ENCODE measurements at places on chromosomes 5 and 9. TPM values are rescaled to one million over a fixed set of nuclear protein-coding genes. Genes with fewer than 3 reads are reported as not detected.

DNA sequence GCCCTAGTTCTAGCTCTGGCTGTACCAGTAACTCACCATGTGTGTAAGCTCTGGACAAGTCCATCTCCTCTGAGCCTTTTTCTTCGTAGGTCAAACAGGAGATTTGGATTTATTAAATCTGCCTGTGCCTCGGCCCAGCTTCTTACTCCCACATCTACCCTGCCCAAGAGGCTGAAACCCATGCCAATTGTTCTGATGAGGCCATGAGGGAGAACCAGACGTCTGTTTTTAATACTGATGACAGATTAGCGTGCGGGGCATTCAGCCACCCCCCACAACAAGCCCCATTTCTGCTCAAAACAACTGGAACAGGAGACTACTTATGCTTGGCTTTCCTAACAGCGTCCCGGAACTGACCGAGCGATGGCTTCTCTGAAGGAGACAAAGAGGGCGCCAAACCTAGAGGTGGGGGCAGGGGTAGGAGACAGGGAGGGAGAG, 81.2 kb upstream of the TRIM32 start:
- DNase-seq = no peak
- peaks cover 7% of the 10 kb centered on the region for H3K36me3 ChIP-seq
- H3K27ac ChIP-seq = no peak overlapping the region
- H3K4me3 ChIP-seq = no peak overlapping the region
- no peaks in the 10 kb centered on the region for H3K4me1 ChIP-seq

- peaks cover 44% of the 10 kb centered on the region for H3K4me1 ChIP-seq
- H3K4me3 ChIP-seq = peak overlapping the region; percentile 6
- peak overlapping the region; percentile 96 for H3K27ac ChIP-seq
- H3K27me3 ChIP-seq = no peaks in the 10 kb centered on the region
These were observed 11.7 kb downstream of the DNAJB5 start for GRCh38 chr9:35001285-35001677.

DNA sequence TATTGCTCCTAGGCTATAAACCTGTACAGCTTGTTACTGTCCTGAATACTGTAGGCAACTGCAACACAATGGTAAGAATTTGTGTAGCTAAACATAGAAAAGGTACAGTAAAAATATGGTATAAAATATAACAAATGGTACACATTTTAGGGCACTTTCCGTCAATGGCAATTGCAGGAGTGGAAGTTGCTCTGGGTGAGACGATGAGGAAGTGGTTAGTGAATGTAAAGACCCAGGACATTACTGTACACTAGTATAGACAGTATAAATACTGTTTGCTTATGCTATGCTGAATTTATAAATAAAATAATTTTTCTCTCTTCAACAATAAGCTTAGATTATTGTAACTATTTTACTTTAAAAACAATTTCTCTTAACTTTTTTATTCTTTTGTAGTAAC, 15.6 kb upstream of the ADRB2 start:
- peaks cover 51% of the 10 kb centered on the region for H3K4me1 ChIP-seq
- H3K36me3 ChIP-seq = no peaks in the 10 kb centered on the region
- no peak for DNase-seq
- H3K27ac ChIP-seq = no peak overlapping the region
- H3K4me3 ChIP-seq = no peak overlapping the region

DNA sequence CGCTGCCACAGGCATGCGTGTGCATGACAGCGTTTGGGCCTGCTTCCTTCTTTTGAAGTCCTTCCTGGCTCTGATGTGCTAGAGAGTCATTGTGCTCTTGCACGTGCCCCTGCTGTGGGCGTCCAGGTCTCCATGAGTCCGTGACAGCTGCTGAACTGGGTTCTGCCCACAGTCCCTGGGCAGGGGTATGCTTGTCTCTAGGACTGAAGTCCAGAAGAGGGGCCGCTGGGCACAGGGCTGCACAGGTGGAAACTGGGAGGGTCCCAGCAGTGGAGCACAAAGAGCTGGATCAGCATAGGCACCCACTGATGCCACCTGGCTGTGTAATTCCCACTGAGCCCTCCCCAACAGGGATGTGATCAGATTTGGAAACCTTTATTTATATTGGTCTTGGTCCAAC, 169.4 kb downstream of the IRX2 start:
- no peak overlapping the region for H3K27ac ChIP-seq
- DNase-seq = no peak
- no peaks in the 10 kb centered on the region for H3K27me3 ChIP-seq
- no peaks in the 10 kb centered on the region for H3K4me1 ChIP-seq
- H3K36me3 ChIP-seq = no peaks in the 10 kb centered on the region

DNA sequence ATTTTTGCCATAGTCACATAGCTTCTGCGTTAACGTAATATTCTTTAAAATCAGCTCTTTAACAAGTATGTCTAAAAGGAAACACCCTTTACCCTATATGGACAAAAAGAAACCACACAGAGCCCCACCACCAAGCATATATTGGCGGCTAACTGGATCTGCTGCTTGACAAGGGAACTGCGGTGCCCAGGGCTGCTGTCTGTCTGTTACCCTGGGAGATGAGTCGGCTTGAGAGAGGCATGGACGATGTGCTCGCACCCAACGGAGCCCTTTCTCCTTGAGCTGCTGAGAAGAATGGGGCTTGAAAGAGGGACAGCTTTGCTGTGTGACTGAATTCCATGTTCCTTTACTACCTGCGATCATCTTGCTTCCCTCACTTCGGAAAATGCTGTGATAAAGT, 158.6 kb upstream of the SHB start:
- no peaks in the 10 kb centered on the region for H3K36me3 ChIP-seq
- peaks cover 17% of the 10 kb centered on the region for H3K4me1 ChIP-seq
- DNase-seq = no peak
- H3K27me3 ChIP-seq = no peaks in the 10 kb centered on the region
- H3K4me3 ChIP-seq = peak overlapping the region; percentile 75

DNA sequence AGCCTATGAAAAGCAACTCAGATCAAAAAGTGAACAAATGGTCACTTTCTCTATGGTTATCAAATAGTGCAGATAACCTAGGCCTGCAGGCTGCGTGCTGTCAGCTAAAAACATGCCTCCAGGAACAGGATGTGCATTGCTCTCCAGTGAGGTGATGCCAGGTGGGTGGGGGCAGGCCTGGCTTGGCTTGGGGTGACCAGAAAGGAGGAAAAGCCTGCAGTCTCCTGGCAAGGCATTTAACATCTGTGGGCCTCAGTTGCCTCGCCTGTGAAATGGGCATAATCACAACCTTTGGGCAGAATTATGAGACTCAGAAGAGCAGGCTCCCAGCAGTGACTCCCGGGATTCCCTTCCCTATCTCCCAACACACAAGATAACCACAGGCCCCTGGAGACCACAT, 135.9 kb downstream of the COL23A1 start:
- no peaks in the 10 kb centered on the region for H3K36me3 ChIP-seq
- H3K27me3 ChIP-seq = peaks cover 4% of the 10 kb centered on the region
- H3K4me3 ChIP-seq = no peak overlapping the region
- no peak for DNase-seq

- peaks cover 7% of the 10 kb centered on the region for H3K27me3 ChIP-seq
- H3K27ac ChIP-seq = no peak overlapping the region
- no peaks in the 10 kb centered on the region for H3K36me3 ChIP-seq
- H3K4me1 ChIP-seq = no peaks in the 10 kb centered on the region
- H3K4me3 ChIP-seq = no peak overlapping the region
- DNase-seq = no peak
These were observed 137.6 kb upstream of the COL5A1 start for GRCh38 chr9:134504106-134504385.

DNA sequence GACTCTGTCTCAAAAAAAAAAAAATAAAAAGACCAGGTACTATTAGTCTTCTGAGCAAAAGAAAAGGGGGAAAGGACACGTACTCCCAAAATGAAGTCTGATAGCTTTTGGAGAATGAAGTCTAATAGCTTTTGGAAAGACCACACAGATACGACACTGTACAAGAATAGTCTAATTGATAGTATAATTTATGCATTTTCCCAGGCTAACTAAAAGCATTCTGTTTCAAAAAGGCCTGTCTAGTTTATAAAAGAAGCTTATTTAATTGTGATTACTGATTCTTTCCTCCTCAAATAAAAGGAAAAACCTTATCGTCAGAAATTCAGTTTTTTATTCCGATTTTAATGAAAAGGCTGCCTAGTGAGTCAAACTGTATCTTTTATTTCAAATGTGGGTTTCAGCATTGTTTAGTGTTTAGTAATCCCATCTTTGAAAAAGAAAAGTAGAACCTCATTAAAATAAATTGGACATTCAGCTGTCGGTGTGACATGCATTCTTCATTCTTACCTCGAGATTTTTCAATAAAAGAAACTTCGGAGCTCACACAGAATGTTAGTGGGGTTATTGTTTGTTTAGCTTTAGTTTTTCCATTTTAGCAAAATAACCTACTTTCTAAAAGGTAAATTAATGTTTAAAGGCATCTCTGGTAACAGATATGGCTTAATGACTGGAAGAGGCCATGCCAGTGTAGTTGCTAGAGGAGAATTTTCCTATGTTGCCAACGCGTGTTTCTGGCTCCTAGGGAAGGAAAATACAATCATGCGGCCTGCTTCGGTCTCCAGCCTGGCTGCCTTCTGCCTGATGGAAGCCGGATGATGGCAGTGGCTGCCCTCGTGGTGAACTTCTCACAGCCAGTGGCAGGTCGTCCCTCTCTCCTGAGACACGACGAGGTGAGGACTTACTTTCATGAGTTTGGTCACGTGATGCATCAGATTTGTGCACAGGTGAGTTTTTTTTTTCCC, 70.0 kb downstream of the NLN start:
- no peak overlapping the region for H3K27ac ChIP-seq
- peaks cover 24% of the 10 kb centered on the region for H3K4me1 ChIP-seq
- DNase-seq = no peak
- H3K27me3 ChIP-seq = no peaks in the 10 kb centered on the region
- H3K4me3 ChIP-seq = no peak overlapping the region

GRCh38 chr9:13651969-13652663, 372.6 kb upstream of the MPDZ start:
- H3K4me1 ChIP-seq = no peaks in the 10 kb centered on the region
- DNase-seq = no peak
- H3K4me3 ChIP-seq = no peak overlapping the region
- H3K27ac ChIP-seq = no peak overlapping the region
- H3K36me3 ChIP-seq = no peaks in the 10 kb centered on the region

DNA sequence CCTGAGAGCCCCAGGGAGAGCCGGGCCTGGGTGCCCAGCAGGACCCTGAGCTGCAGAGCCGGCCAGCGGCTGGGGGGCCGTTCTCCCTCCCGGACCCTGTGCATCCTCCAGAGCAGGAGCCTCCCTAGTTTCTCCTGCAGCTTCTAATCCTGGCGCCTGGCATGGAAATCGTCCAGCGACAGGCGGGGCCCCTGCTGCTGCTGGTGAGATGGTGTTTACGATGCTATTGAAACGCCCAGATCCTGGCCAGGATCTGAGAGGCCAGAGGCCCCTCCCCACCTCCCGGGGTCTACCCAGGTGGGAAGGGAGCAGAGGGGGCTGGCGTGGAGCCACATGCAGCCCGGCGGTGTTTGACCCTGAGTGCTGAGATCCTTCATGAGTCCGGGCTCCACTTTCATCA, 38.2 kb upstream of the CEP72 start:
- H3K4me3 ChIP-seq = no peak overlapping the region
- peaks cover 3% of the 10 kb centered on the region for H3K36me3 ChIP-seq
- DNase-seq = no peak
- no peaks in the 10 kb centered on the region for H3K4me1 ChIP-seq
- H3K27ac ChIP-seq = no peak overlapping the region

DNA sequence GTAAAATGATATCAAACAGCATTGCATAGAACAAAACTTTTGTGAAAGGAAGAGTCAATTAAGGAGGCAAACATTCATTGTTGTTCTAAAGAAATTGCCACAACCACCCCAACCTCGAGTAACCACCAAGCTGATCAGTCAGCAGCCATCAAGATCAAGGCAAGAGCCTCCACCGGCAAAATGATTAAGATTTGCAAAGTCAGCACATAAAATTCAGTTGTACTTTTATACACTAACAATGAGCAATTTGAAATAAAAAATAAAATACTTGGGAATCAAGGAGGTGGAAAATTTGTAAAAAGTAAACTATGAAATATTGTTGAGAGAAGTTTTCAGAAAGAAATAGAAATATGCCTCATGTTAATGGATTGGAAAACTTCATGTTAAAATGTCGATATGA, 1118.5 kb downstream of the PTPRD start:
- no peaks in the 10 kb centered on the region for H3K36me3 ChIP-seq
- H3K27ac ChIP-seq = no peak overlapping the region
- DNase-seq = no peak

- H3K27ac ChIP-seq = peak overlapping the region; percentile 72
- H3K36me3 ChIP-seq = peaks cover 6% of the 10 kb centered on the region
- H3K4me3 ChIP-seq = no peak overlapping the region
- DNase-seq = no peak
- H3K27me3 ChIP-seq = no peaks in the 10 kb centered on the region
These were observed 5.6 kb downstream of the C5orf24 start for GRCh38 chr5:134851307-134851923.

DNA sequence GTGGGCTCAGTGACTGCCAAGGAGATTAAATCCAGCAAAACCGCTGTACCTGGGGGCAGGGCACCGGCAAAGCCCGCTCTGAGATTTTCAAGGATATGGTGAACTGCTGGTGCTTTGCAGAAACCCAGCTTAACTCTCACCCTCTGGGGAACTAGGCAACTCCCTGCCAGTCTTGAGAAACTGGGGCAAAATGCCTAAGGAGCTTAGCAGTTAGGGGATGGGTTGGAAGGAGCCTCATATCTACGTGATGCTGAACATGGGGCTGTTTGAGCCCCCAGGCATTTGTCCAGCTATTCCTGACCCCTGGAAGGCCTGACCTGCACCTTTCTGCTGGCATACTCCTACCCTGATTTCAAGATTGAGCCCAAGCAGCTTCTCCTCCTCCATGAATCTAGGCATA, 108.6 kb upstream of the TBC1D2 start:
- no peak for DNase-seq
- H3K27me3 ChIP-seq = peaks cover 21% of the 10 kb centered on the region
- no peak overlapping the region for H3K4me3 ChIP-seq
- H3K36me3 ChIP-seq = peaks cover 11% of the 10 kb centered on the region
- no peaks in the 10 kb centered on the region for H3K4me1 ChIP-seq
- H3K27ac ChIP-seq = no peak overlapping the region

- no peak overlapping the region for H3K4me3 ChIP-seq
- peaks cover 7% of the 10 kb centered on the region for H3K27me3 ChIP-seq
These were observed 3.7 kb downstream of the CERCAM start for GRCh38 chr9:128424268-128424780.

- H3K27me3 ChIP-seq = no peaks in the 10 kb centered on the region
- no peak overlapping the region for H3K4me3 ChIP-seq
- H3K36me3 ChIP-seq = peaks cover 23% of the 10 kb centered on the region
- peaks cover 38% of the 10 kb centered on the region for H3K4me1 ChIP-seq
- no peak for DNase-seq
- H3K27ac ChIP-seq = peak overlapping the region; percentile 85
These were observed 65.8 kb downstream of the ERAP1 start for GRCh38 chr5:96741891-96742309.

- DNase-seq = no peak
- H3K36me3 ChIP-seq = no peaks in the 10 kb centered on the region
- no peak overlapping the region for H3K4me3 ChIP-seq
- H3K27me3 ChIP-seq = peaks cover 2% of the 10 kb centered on the region
- H3K27ac ChIP-seq = no peak overlapping the region
These were observed 16.3 kb downstream of the PRXL2C start for GRCh38 chr9:96638606-96639364.

NPR2 gene
- total RNA-seq = 6.7 TPM

PLPP7 gene
- total RNA-seq = 0.23 TPM

CCDC152 gene
- total RNA-seq = 10.5 TPM

FOXD4L5 gene
- 0.26 TPM for total RNA-seq

RASGRF2 gene
- 19.9 TPM for total RNA-seq

GDNF gene
- total RNA-seq = not detected

PLCXD3 gene
- total RNA-seq = not detected

PCDHGC4 gene
- not detected for total RNA-seq

CDH9 gene
- not detected for total RNA-seq

TMC1 gene
- total RNA-seq = 0.43 TPM

QRFP gene
- total RNA-seq = not detected

PRDM9 gene
- total RNA-seq = not detected
